ENCODE measurements at places on chromosomes 16 and 17. TPM values are rescaled to one million over a fixed set of nuclear protein-coding genes. Genes with fewer than 3 reads are reported as not detected.

The TOP2A gene
- total RNA-seq = 310 TPM

The KRT33A gene
- not detected for total RNA-seq

The ACAP1 gene
- total RNA-seq = 712 TPM

The C16orf87 gene
- total RNA-seq = 13.3 TPM
